Urinary bladder (tissue), 4 donors: ENCODE measurements at places on chromosomes 2 and 18.

GRCh38 chr18:12048827-12049175, 44.8 kb upstream of the ANKRD62 start:
- DNase-seq: no peak

DNA sequence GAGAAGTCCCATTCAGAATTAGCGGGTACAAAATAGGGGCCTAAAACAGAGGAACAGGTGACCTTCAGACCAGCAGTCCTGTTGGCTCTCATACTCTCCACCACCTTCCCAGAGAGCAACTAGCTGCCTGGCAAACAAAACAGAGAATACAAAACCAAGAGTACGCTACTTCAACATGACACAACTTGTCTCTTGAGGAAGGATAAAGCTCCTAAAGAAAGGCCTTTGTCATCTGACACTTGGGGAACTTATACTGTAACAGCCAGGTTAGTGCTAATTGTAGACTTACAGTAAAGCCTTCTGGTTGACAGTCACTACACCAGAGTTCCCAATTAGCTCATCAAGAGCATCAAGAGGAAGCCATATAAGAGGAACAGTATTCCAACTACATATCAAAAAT, 282.1 kb upstream of the NT5C1B start:
- DNase-seq: peak; percentile 11

DNA sequence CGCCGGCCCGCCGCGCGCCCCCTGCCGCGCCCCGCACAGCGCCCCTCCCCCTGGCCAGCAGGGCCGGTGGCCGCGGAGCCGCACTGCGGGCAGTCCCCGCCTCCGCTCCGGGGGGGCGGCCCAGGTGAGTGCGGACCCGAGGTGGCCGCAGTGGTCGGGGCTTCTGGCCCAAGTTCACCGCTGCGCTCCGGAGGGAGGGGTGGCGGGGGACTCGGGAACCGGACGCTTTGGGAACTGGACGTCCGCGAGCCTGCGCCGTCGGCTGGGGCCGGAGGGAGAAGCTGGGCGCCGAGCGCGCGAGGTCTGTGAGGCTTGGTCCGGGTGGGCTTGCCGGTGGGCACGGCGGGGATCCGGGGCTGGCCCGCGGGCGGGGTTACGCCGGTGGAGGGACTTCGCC, 591 bp upstream of the LDLRAD4 start:
- DNase-seq: no peak

- no peak for DNase-seq
Measured at GRCh38 chr2:85854166-85854509, 34.7 kb downstream of the ST3GAL5 start.

DNA sequence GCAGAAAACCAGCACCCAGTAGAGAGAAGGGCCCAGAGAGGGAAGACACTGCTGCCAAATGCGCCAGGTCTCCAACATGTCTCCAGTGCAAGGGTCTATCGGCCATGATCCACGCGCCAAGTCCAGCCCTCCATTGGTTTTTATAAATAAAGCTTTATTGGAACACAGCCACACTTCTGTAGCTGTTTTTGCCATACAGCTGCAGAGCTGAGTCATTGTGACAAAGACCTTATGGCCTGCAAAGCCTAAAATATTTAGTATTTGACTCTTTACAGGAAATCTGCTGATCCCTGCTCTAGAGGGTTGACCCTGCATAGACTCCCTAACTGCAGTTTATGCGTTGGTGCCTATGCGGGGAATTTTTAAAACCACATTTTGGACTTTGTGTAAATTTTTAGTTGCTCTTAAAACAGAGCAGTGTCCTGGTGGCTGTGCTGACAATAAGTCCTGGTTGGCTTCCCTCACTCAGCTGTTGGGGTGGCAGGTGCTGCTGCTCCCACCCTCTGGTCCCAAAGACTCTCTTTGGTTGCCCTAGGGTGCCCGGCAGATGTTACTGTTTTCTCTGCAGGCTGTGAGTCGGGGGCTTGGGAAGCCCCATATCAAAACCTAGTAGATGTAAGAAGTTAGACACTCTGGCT, 154.9 kb downstream of the CTIF start:
- DNase-seq: no peak

DNA sequence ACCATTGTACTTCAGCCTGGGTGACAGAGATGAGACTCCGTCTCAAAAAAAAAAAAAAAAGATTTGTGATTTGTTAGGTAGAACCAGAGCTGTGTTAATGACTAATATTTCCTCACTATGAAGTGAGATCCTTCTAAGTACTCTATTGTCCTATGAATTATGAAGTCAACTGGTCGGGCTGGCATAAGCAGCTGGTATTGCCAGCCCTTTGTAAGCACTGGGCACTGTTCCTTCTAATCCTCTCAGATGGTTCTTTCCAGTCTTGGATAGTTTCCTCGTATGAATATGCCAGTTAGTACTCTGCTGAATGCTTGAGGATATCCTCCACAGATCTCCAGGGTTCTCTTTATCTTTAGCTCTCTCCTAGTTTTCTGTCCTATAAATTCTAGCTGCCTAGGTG, 223.1 kb upstream of the SP5 start:
- DNase-seq: no peak

DNA sequence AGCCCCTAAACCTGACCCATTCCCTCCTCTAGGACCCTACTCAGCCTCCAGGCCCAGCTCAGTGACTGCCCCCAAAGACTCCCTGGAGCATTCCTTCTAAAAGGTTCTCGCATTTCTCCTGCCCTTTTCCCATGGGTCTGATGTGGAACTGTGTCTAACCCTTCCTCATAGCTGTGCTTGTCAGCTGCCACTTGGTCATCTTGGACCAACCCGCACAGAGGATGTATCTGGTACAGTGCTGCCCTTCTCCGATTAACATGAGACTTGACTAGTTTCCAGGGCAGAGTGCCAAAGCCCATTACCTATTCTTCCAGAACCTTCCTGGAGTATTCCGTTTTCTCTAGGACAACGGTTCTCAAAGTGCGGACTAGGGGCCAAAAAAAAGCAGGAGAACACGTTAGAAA, 518 bp upstream of the NFU1 start:
- DNase-seq: peak; percentile 33
